CD4-positive, alpha-beta T cell treated with Interleukin-4 for 4 hours (primary cell): ENCODE measurements at places on chromosomes 4 and X.

GRCh38 chr4:24662542-24662941 is 78.2 kb upstream of the DHX15 start:
- DNase-seq: no peak

- no peak for DNase-seq
These were observed 17.1 kb downstream of the GRPR start for GRCh38 chrX:16140448-16140847.

- peak; percentile 32 for DNase-seq
These were observed 23.5 kb downstream of the INTS6L start for GRCh38 chrX:135543924-135544323.

DNA sequence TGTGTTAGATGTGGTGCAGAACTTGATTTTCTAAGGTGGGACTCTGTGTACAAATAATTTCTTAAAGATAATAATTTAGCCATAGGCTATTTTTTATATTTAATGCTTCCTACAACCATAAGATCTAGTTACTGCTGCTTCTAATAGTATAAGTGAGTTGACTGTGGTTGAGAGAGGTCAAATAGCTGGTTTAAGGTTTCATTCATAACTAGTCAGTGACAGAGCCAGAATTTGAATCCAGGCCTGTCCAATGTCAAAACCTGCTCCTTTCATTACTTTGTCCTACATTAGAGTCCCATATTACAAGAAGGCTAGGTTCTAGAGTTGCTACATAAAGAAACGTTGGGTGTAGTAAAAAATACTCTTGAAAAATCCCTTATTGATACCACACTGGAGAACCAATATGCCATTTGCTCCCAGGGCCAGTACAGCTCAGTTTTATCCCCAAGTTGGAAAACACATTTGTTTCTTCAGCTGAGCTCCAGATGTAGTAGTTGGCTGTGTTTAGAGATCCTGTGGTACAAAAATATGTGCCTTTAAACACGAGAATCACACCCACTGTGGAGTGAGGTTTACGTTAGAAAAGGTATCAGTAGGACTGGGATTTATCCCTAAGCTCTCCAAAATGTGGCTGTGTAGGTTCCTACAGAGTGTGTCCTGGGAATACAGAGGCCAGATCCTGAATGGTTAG is 84.3 kb downstream of the REPS2 start:
- DNase-seq: no peak
